ENCODE measurements at places on chromosomes 12 and 14. TPM values are rescaled to one million over a fixed set of nuclear protein-coding genes. Genes with fewer than 3 reads are reported as not detected.

Gene FLVCR2
- total RNA-seq: 7.3 TPM

Gene OSGEP
- total RNA-seq: 26.6 TPM

Gene CNTN1
- 27.1 TPM for total RNA-seq

Gene CCNK
- 19.8 TPM for total RNA-seq

All from skeletal muscle tissue (tissue), 5 donors.